ENCODE measurements at places on chromosomes 2 and 18.

GRCh38 chr18:44792456-44793061, 111.9 kb downstream of the SETBP1 start:
- DNase-seq = no peak

- peak; percentile 6 for DNase-seq
These were observed 129.8 kb downstream of the RAPGEF4 start for GRCh38 chr2:172865422-172865821.

- peak; percentile 16 for DNase-seq
These were observed 100.7 kb downstream of the ANKRD44 start for GRCh38 chr2:197209742-197210408.

DNA sequence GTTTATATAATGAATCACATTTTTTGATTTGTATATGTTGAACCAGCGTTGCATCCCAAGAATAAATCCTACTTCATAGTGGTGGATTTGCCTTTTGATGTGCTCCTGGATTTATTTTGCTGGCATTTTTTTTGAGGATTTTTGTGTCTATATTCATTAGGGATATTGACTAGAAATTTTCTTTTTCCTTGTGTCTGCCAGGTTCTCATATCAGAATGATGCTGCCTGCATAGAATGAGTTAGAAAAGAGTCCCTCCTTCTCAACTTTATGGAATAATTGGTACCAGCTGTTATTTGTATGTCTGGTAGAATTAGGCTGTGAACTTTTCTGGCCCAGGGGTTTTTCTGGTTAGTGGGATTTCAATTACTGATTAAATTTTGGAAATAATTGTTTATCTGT, 457.4 kb upstream of the DSEL start:
- DNase-seq = no peak

DNA sequence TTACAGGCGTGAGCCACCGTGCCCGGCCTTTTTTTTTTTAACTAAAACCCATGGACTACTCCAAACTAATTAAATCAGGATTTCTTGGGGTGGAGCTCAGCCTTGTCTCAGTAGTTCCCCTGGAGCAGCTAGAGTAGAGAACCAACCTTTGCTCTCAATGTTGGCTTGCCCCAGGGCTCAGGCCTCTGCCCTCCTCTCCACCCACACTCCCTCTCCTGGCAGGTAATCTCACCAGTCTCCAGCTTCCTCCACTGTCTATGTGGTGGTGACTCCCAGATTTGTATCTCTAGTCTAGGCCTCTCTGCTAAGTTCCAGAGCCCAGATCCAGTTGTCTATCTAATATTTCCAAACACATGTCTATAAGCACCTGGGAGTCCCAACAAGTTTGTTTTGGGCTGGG, 9.6 kb upstream of the MTA3 start:
- no peak for DNase-seq

DNA sequence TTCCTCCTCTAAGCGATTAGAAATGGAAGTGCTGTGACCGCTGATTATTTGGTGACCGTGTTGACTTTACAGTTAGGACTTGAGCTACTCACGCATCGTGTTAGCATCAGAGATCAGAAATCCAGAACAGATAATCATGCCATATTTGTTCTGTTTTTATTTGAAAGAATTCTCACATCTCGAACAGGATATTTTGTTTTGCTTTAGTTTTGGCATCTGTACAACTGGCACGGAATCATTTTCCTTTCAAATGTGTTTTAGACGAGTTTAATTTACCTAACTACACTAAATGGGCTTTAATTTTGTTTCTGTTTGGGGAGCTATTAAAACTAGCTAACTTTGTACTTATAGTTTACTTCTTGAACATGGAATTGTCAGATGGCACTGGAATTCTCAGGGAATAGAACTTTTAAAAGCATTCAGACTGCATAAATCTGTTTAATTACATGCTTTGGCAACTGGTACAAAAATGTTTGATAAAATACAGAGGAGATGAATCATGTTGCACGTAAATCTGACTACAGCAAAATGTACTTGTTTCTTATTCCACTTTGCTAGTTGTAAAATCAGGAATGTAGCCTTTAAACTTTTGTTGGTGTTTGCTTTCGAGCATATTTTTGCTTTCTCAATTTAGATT, 1.4 kb downstream of the ITPRID2 start:
- DNase-seq = peak; percentile 49

- DNase-seq = no peak
These were observed 1.3 kb upstream of the CHRNA1 start for GRCh38 chr2:174765576-174765975.

GRCh38 chr2:45954233-45954850, 302.9 kb downstream of the PRKCE start:
- DNase-seq = no peak

GRCh38 chr2:95029898-95030341, 4.4 kb downstream of the MAL start:
- peak; percentile 62 for DNase-seq

DNA sequence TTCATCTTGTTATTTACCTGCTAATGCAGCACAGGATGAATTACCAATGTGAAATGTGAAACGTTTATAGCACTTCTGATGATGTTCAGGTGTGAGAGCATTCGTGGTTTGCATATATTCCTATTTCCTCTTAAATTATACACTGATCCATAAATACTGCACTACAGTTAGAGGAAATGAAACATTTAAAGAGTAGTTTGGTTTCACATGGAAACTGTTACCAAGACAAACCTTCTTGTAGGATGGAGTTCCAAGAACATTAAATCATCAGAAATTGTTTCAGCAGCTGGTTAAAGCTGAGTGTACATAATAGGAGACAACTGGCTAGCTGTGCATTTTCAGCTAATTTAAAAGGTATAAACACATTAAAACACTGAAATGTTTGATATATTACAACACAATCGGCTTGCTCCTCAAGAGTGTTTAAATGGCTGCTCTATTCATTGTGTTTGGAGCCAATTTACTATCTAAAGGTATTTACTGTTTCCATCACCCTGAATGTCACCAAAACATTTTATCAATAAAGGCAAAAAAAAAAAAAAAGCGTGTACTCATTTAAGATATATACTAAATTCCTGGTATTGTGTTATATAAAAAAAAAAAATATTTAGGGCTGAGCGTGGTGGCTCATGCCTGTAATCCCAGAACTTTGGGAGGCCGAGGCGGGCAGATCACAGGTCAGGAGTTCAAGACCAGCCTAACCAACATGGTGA, 100.6 kb downstream of the DYM start:
- DNase-seq = peak; percentile 18

GRCh38 chr2:151021747-151022452, 239.8 kb downstream of the RBM43 start:
- no peak for DNase-seq

DNA sequence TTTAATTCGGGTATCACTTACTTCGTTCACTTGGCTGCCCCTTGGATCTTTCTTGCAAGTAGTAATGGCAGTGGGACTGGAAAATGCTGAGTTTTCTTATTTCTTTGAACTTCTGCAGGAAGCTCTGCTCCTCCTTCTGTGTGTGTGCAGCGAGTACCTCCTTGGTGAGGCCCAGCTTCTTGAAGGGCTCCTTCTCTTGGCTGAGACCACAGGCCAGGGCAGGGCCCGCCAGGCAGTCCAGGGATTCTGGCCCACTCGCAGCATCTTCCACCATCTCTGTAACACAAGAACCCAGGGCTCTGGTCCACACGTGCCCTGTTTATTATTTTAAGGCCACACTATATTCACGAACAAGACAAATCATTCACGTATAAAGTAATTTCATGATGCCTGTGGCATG, 15.8 kb upstream of the HES6 start:
- DNase-seq = no peak

DNA sequence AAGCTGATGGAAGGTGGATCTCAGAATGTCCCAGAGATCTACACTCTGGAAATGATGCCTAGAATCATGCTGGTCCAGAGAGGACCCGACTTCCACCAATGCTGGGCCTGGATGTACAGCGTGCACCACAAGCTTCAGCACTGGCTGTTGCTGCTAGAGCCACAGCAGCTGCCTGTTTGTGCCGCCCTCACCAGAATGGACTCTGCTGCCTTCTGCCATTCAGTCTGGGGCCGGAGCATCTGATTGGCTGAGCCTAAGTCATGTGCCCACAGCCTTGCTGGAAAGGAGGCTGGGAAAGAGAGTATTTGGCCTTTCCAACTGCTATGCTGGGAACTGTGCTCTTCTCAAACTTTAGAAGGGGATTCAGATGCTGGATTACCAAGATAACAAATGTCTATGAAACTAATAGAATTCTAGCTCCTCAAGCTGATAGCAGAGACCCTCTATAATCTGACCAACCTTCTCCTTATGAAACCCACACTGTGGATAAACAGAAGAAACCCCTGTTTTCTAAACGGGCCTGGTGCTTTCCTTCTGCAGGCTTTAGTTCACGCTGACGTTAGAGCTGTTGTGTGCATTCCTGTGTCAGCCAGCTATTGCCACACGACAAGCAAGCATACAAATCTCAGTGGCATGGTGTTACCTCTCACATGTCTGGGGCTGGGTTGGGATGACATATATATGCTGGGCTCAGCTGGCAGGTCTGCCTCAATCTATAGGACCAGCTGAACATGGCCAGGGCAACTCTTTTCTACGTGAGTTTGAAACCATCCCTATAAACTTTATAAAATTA, 4.1 kb upstream of the LOXHD1 start:
- DNase-seq = peak; percentile 9

DNA sequence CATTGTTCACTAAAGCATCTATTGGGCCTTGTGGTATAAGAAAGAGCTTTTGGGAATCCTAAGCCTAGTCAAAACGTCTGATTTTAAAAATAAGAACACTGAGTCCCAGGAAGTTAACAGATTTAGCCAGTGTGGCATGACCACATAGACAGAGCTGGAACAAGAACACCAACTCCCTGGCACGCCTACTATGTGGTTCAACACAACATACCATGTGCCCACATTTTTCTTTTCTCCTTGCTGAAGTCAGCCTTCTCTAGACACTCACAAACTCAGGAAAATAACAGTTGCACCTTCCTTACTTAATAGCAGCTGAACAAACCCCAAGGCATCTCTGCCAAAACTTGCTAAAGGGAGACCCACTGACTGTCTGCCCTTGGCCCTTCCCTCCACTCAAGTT, 124.8 kb downstream of the C1D start:
- DNase-seq = no peak

DNA sequence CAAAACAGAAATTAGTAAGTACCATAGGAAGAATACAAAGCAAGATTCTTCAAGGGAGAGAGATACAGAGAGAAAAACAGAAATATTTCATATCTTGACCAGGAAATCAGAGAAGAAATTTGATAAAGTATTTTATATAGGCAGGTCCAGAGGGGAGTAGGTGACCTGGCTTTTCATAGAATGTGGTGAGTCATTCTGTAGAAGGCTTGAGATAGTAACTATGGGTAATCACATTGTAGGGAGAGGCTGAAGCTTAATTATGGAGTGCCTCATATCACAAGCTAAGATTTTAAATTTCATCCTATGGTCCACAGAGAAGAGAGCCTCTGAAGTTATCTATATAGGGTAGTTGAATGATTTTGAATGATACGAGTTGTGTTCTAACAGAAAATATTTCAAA, 195.0 kb upstream of the CYRIA start:
- DNase-seq = no peak

DNA sequence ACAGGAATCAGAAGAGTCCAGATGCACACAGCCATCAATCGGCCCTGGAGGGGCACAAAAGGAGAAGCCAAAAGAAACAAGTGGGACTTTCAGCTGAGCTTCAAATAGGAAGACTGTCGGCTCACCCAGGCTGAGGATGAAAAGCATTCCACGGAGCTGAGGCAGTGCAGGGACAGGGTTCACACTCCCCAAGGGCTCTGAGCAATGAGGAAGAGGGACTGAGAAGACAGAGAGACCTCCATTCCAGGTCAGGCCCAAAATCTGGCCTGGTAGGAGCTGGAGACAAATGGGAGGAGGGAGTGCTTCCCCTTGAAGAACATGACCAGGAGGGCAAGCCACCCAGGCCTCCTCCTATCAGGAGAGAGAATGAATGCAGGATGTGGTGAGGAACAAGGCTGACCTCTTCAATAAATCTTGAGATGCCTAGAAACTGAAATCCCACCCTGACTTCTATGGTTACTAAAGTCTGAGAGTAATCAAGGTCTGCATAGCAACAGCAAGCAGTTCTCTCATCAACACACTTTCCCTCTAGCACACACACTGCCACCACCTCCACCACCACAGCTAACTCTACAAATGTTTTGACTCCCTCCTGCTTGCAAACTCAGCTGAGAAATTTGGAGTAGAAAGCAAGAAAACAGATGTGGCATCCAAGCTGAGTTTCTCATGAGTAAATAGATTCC, 434.4 kb downstream of the TNS1 start:
- no peak for DNase-seq

- peak; percentile 4 for DNase-seq
These were observed 4.6 kb downstream of the PIGN start for GRCh38 chr18:62182220-62182619.

DNA sequence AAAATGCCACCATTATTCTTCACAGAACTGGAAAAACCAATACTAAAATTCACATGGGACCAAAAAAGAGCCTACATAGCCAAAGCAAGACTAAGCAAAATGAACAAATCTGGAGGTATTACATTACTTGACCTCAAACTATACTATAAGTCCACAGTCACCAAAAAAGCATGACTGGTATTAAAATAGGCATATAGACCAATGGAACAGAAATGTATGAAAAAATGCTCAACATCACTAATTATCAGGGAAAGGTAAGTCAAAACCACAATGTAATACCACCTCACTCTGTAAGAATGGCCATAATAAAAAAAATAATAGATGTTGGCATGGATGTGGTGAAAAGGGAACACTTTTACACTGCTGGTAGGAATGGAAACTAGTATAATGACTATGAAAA, 158.6 kb downstream of the CDH2 start:
- DNase-seq = no peak

DNA sequence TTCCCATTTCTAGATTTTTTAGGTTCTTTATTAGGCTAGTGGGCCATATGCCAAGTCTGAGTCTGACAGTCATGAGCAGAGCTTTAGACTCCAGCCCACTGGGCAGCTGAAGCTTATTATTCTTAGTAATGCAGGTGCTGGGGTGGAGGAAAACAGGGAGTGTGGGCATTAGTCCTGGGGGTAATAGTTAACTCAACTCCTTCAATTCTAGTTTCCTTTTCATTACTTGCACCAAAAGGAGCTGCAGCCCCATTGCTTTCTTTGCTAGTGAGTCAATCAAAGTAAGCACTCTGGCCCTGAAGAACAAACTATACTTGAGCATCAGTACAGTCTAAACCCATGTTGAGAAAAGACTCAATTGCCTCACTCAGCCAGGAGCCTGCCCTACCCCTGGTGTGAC, 35.5 kb downstream of the ICOS start:
- no peak for DNase-seq

DNA sequence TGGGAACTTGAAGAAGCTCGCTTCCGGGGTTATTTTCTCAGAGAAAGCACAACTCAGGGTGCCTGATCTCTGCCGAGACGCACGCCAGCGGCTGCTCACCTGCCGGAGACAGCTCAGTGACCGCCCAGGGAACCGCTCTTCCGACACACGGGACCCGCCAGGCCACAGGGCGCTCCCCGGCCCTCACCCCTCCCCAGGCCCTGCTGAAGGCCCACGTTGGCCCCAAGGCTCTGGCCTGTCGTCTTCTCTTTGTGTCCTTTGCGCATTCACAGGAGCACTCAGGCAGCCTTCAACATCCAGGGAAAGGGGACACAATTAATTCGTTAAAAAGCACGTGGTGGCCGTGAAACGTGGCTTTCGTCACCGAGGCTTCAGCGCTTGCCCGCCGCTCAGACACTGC, 276.3 kb upstream of the SALL3 start:
- DNase-seq = no peak

Data from ACHN (cell line).